Parietal lobe (tissue), 2 donors: ENCODE measurements at places on chromosomes 6 and 20. TPM values are rescaled to one million over a fixed set of nuclear protein-coding genes. Genes with fewer than 3 reads are reported as not detected.

The PARD6B gene
- 9.4 TPM for total RNA-seq

The AGER gene
- total RNA-seq = 0.63 TPM

The PEX7 gene
- total RNA-seq = 5.6 TPM

The INSM1 gene
- total RNA-seq = 20.3 TPM
